ENCODE measurements at places on chromosomes 6 and 20.
A peak's percentile ranks its signal among the peaks of the same experiment; 100 is the strongest.

DNA sequence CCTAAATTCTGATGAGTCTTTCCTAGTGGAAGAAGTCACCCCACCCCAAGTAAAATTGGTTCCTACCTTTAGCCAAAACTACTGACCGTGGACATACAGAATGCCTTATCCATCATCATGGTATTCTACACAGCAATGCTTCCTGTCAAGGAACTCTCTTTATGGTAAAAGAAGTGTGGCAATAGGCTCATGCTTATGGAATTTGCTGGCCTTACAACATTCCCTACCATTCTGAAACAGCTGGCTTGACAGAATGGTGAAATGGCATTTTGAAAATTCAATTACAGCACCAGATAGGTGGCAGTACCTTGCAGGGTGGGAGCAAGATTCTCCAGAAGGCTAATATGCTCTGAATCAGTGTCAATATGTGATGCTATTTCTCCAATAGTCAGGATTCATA is 41.8 kb upstream of the BACH2 start:
- DNase-seq = no peak

DNA sequence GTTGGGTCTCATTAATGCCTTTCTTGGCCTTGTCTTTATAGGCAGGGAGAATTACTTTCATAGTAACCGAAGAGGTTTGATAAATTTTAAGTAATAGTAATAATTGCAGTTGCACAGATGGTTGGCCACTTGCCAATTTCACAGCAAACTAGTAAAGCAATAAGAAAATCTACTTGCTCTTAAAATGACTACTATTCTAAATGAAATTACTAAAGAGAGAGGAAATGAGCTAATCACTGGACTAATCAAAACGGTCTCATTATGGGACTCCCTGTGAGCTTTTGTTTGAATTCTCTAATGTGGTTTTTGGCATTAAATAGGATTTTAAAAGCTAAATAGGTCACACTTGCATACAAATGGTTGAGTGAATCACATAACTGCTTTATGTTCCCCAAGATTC is 227.4 kb upstream of the PLN start:
- no peak for DNase-seq

- DNase-seq = no peak
Measured at GRCh38 chr6:43943781-43944250, 173.8 kb downstream of the VEGFA start.

GRCh38 chr6:36742146-36742545 is 44.5 kb downstream of the RAB44 start:
- DNase-seq = no peak

- DNase-seq = no peak
Measured at GRCh38 chr6:49550492-49551077, at the start of gene C6orf141. Gene C6orf141, plus strand, starts transcription at chr6:49550668. Its CDS starts 125 bp downstream, at chr6:49550793.

DNA sequence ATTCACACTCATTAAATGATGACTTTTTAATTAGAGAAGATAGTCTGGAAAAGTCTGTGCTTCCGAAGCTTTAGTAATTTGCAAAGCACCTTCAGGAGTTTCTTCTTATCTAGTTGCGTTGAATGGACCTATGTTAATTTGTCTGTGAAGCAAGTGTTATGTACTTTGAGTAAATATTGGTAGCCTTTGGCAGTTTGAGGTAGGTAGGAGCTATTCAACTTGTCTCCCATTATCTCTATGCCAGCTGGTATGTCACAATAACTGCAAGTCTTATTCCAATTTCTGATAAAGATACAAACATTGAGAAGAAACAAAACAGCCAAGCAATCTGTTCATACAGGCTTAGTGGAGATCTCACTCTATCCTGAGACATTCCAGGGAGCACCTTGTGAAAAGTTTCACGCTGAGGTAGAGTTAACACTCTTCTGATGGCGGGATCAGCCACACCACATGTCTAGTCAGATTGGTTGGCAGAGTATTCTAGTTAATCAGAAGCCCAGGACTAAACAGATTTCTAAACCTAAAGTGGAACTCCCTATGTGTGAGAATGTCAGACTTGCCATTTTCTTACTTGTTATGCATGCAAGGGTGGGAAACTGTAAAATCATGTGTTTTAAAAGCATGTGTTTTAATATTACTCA is 219.8 kb upstream of the MANEA start:
- DNase-seq = peak; percentile 4

- DNase-seq = no peak
Measured at GRCh38 chr6:132244744-132245143, 156.5 kb downstream of the MOXD1 start.

- no peak for DNase-seq
Measured at GRCh38 chr6:133198725-133199124, 42.4 kb upstream of the EYA4 start.

GRCh38 chr20:22762576-22763256 is 178.3 kb upstream of the FOXA2 start:
- no peak for DNase-seq

- DNase-seq = peak; percentile 20
Measured at GRCh38 chr20:25148181-25148981, 47.1 kb upstream of the ENTPD6 start.

GRCh38 chr20:49272654-49273053 is 5.2 kb downstream of the ZNFX1 start:
- DNase-seq = no peak

DNA sequence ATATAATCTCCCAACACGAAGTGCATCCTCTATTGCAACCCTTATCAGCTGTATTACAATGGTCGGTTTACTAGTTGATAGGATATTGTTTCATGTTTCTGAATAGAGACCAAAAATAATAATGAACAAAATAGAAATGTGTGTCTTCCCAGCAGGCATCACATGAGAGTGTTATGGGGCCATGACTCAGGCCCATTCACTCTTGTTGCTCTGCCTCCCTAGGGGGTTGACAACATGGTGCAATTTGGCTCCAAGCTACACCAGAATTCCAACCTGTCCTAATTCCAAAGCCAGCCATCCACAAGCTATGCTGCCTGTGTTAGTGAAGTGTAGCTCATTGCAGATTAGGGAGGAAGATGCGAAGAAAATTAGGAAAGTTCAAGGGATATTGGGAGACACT is 13.1 kb upstream of the SAYSD1 start:
- no peak for DNase-seq

- no peak for DNase-seq
Measured at GRCh38 chr6:21354805-21355238, 238.7 kb upstream of the SOX4 start.

- DNase-seq = no peak
Measured at GRCh38 chr6:108576709-108577108, 16.0 kb downstream of the FOXO3 start.

Measured in renal cortex interstitium (tissue), 15 donors.